ENCODE measurements at places on chromosomes 6 and 20.

- peak; percentile 96 for ATAC-seq
These were observed 16.5 kb upstream of the NCR2 start for GRCh38 chr6:41318654-41319565.

DNA sequence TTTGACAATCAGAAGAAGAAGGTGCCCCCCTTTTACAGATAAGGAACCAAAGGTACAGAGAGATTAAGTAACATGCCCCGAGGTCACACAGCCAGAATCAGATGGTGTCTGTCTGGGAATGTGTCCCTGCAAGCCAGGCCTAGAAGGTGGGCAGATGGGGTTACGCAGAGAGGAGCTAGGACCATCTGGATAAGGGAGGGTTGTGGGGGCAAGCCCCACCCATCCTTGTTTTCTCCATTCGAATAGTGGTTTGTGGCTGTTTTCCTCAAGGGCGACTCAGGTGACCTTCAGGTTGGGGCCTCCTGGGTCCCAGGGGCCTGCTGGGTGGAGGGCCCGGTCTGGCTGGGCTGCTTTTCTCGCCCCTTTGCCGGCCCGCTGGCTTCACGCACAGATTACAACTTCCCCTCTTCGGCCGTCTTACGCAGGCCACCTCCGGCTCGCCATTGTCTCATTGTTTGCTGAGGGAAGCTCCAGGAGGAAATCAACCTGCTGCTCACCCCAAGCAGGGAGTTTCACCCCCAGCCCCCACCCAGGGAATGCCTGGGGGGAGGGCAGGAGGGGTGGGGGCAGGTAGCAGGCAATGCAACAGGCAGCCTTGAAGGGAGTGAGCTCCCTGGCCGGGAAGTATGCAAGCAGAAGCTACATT lies 30.8 kb upstream of the CSNK2A1 start:
- no peak for ATAC-seq

GRCh38 chr20:62128502-62128901 lies 6.2 kb downstream of the LSM14B start:
- ATAC-seq = no peak

DNA sequence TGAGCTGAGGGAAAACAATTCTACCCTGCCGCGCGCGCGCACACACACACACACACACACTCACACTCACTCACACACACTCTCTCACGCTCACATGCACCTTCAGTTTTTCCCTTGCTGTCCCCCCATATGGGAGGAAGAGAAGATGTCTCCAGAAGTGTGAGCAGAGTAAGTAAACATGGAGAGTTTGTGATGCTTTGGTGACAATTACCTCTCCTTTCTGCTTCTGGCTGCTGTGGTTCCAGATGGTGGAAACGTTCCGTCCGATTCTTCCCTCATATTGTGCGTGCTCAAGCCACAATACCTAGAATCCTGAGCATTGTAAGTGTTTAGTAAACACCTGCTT lies 86.7 kb downstream of the LINC00237 start:
- ATAC-seq = no peak

- ATAC-seq = no peak
These were observed 24.0 kb downstream of the CDK5RAP1 start for GRCh38 chr20:33377366-33377765.

DNA sequence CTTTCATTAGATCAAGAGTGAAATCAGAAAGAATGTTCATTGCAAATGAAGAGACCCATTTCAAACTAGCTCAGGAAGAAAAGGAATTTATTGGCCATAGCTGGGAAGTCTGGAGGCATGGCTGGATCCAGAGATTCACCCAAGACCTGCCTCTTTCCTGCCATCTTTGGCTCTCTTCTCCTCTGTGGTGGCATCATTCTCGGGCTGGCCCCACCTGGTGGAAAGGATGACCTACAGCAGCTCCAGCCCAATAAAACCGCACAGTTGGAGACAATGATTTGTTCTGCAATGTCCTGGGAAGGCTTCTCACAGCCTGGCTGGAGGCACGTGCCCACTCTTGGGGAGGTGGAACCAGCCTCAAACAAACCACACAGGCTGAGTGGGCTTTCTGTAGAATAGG lies 18.1 kb upstream of the FERMT1 start:
- ATAC-seq = no peak

DNA sequence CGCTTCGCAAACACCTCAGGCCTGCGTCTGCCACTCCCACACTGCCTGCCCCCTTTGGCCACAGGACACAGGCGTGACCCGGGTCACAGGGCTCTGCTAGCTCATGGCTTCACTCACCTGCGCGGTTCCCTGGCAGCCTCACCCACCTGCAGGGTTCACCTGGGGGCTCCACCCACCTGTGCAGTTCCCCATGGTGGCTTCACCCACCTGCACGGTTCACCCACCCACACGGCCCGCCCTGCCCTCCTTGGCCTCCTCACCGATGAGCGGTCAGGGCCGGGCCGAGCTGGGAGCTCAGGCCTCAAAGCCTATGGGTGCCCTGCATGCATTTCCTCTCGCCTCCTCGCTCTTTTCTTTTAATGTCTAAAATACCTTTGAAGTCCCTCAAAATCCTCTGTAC lies 54.7 kb downstream of the SMOC2 start:
- no peak for ATAC-seq

- ATAC-seq = no peak
These were observed 112.7 kb downstream of the ISM1 start for GRCh38 chr20:13333793-13334192.

GRCh38 chr20:63877755-63878470 lies 12.8 kb downstream of the TPD52L2 start:
- no peak for ATAC-seq

DNA sequence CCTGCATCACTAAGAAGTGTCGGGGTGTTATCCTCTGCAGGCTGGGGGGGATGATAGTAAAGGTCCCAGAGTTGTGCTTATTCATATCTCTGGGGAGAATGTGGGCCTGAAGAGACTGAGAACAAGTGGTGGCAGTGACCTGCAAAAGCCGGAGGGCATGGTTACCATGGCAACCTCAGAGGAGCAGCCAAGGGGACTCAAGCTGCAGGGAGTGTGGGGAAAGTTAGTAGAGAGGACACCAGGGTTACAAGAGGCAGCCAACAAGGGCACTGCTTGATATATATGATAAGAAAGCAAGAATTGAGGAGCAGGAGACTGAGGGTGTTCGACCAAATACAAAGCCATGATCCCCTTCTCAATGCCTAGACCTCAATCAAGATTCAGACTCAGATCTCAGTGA lies 46.1 kb downstream of the HLA-F start:
- no peak for ATAC-seq

- ATAC-seq = no peak
These were observed 18.4 kb upstream of the TNFAIP3 start for GRCh38 chr6:137848672-137849071.

GRCh38 chr6:7505189-7505699 lies 36.2 kb upstream of the DSP start:
- peak; percentile 74 for ATAC-seq

DNA sequence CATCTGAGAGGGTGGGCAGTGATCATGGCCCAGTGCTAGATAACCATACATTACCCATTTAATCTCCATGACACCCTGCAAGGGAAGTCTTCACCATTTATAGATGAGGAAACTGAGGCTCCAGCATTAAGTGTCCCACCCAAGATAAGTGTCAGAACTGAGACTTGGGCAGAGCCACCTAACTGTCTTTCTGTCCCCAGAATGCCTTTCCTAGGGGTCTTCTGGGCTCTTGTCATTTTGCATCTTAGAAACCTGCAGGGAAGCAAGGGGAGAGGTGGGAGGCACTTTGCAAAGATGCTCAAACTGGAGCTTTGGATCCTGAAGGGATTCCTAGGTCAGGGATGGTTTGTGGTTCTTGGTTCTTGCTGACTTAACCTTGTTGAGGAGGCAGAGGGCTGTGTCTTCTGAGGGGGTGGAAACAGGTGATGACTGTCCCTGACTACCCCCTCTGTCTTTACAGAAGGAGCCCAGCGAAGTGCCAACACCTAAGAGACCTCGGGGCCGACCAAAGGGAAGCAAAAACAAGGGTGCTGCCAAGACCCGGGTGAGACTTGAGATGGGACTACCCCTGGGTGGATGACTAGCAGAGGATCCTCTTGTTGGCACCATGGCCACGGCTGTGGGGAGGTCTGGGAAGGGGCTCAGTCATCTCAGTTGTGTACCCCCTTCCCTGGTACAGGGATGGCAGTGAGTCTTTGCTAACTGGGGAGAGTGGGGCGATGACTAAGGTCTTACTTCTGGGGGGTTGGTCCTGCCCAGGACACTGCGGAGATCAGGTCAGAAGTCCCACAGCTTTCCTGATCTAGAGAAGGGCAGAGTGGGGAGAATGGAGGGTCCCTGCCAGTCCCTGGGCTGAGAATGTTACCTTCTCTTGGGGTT lies 5.8 kb downstream of the HMGA1 start:
- ATAC-seq = no peak

GRCh38 chr6:44676246-44676790 lies 288.8 kb downstream of the CDC5L start:
- no peak for ATAC-seq

GRCh38 chr6:247351-247750 lies 44.9 kb upstream of the DUSP22 start:
- ATAC-seq = no peak

- no peak for ATAC-seq
These were observed 65.3 kb upstream of the BMP2 start for GRCh38 chr20:6702144-6702543.

DNA sequence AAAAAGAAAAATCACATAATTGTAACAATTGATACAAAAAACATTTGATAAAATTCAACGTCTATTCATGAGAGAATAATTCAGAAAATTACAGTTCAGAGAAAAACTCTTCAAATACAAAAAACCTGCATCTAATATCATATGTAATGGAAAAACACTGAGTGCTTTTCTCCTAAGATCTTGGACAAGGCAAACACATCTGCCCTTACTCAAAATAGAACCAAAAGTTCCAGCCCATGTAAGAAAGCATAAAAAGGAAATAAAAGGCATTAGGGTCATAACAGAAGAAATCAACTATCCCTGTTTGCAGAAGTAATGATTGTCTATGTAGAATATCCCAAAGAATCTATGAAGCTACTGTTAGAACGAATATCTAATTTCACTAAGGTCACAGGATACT lies 721.4 kb downstream of the RFPL4B start:
- ATAC-seq = no peak

- ATAC-seq = no peak
These were observed 25.7 kb downstream of the MUC22 start for GRCh38 chr6:31035862-31036497.

DNA sequence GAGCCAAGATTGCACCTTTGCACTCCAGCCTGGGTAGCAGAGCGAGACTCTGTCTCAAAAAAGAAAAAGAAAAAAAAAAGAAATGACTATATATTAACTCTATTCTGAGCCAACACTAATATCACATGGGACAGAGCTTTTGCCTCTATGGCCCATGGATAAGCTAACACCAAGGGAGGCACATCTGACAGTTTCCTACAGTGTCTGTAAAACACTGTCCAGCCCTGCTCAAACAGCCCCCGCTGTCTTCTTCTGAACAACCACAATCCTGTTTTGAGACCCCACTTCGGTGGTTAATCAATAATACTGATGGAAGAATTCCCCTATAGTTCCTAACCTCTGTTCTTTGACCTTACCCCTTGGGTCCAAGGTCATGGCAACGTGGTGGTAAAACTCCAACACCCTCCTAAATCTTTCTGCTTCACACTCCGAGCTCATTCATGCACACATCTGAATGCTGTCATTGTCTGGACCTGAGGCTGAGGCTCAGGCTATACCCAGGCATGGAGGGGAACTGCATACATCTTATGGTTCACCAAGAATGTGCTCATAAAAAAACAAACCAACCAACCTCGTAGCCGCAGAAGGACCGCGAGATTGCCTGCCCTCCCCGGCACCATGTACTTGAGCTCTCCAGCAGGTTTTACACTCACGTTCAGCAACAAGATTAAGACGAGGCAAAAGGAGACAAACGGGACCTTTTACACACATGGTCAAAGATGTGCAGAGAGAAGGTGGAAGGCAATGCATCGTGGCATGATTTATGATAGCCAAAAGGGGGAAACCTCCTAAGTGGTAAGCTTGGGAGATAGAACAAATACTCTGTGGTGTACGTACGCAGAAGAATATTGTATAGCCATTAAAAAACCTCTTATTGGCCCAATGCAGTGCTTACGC lies 105.4 kb upstream of the NFATC2 start:
- ATAC-seq = no peak

GRCh38 chr20:37986873-37987601 lies 46.2 kb downstream of the TTI1 start:
- ATAC-seq = no peak

DNA sequence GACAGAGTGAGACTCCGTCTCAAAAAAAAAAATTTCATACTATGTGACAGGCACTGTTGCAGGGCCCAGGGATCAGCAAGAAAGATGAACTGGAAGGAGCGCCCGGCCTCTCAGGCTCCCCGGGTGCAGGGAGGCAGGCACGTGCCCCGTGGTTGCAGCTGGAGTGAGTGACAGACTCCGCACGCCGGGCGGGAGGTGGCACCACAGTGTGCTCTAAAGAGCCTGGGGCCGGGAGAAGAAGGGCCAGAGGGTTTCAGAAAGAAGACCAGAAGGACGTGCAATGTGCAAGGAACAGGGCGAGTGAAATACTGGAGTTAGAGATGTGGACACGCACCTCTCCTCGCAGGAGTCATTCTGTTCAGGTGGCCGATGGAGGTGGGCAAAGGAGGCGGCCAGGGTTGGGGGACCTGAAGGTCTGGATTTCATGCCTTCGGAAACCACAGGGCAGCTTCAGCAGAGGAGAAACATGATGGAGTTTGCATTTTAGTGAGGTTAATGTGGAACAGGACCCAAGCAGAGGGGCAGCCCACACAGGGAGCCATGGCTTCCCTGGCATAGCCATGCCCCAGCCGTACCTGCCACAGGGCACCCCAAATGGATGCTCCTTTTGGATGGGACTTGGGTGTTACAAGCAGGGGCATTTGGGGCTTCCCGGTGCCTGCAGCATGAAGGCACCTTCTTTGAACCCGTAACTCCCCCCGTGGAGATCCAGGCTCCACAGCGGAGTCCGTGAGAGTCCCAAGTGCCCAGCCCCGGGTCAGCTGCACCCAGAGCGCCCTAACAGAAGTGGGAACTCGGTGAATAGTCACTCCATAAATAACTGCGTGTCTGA lies 226.2 kb downstream of the ERMARD start:
- no peak for ATAC-seq

DNA sequence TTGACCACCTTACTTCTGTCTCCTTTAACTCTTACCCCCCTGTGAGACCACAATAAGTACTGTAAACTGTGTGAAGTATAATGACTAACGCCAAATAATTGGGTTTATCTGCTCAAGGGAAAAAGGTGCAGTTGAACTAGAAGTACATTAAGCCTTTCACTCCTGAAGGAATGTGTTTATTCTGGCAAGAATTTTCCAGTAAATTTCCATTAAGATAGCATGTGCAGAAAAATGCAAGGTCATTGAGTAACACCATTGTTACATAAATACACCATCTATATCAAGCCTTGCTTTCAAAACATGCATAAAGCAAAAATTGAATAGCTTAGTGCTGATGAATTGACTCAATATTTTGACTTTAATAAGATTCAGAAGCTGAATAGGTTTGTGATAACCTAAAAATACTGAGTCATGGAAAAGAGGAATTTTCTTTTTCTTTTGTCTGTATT lies 65.4 kb downstream of the ARHGAP18 start:
- ATAC-seq = no peak

Data from stimulated activated memory B cell treated with anti-CD40 and anti-IgM and Interleukin-4, amounts not matched to agents 10 μg/mL and 1 μg/mL and 100 μg/mL, for 72 hours (primary cell).